ENCODE measurements at places on chromosomes 13 and 19.

- no peak for DNase-seq
Observed at GRCh38 chr19:55197528-55197927, 11.8 kb downstream of the PTPRH start.

DNA sequence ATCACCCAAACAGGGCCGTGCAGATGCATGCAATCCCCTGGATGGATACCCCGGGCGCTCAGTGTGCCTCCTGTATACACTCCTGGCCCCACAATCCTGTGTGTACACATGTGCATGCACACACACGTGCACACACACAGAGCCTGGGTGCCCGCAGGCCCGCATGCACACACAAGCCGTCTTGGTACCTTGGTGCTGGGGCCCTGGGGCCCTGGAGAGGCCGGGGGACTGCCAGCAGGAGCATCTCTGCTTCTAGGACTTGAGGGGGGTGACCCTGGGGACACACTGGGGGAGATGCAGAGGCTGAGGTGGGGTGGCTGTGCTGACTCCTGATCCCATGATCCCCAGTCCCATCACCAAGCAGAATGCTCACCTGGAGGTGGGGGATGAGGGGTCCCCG lies 15.6 kb upstream of the EPOR start:
- DNase-seq, result no peak

- no peak for DNase-seq
Observed at GRCh38 chr19:17968362-17968761, 1.5 kb downstream of the KCNN1 start.

DNA sequence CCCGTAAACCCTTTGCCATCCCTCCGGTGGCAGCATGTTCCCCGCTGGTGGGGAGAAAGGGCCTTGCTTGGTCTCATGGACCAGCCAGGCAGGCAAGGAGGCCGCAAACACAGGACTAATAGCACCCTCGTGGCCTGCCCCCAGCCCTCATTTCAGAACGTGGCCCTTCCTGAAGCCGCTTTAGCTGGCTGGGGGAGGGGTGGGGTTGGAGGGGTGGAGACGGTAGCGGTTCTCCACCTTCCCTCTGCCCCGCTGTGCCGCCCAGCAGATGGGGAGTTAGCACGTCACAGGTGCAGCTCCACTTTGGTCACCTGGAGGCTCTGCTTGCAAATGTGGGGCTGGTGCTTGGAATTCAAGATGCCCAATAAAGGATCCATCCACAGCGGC lies 59.3 kb upstream of the URI1 start:
- DNase-seq, result no peak

DNA sequence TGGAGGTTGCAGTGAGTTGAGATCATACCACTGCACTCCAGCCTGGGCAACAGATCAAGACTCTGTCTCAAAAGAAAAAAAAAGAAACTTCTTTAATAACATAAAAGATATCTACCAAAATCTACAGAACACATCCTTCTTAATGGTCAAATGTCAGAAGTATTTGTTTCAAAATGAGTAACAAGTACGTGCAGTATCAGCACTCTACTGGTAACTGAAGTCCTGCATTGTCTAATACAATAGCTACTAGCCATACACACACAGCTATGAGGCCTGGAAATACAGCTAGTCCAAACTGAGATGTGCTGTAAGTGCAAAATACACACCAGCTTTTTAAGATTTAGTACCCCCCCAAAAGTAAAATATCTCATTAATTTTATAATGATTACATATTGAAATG lies 88.1 kb downstream of the TSC22D1 start:
- no peak for DNase-seq

GRCh38 chr19:1384478-1385110 lies 887 bp downstream of the NDUFS7 start:
- no peak for DNase-seq

- no peak for DNase-seq
Observed at GRCh38 chr19:2631213-2631821, 71.2 kb downstream of the GNG7 start.

- DNase-seq, result no peak
Observed at GRCh38 chr13:46831588-46832194, 34.7 kb upstream of the ESD start.

GRCh38 chr13:93355094-93355493 lies 128.5 kb downstream of the GPC6 start:
- DNase-seq, result no peak

- DNase-seq, result no peak
Observed at GRCh38 chr19:38893341-38893771, 6.1 kb downstream of the SIRT2 start.

DNA sequence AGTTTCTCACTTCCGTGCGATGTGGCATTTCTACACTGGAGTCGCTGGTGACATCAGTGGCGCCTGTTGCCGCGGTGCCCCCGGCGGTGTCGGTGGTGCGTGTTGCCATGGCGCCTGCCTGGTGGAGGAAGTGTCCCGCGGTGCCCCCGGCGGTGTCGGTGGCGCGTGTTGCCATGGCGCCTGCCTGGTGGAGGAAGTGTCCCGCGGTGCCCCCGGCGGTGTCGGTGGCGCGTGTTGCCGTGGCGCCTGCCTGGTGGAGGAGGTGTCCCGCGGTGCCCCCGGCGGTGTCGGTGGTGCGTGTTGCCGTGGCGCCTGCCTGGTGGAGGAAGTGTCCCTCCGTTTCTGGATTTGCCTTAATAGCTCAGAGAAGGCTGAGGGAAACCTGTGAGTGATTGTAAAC lies 127.6 kb downstream of the KDM4B start:
- DNase-seq, result no peak

GRCh38 chr19:39840492-39840891 lies 5.7 kb downstream of the FBL start:
- DNase-seq, result no peak

All from NCI-H1417 treated with DMSO at 0.1 percent for 48 hours (cell line).